ENCODE measurements at places on chromosomes 7 and 10.

DNA sequence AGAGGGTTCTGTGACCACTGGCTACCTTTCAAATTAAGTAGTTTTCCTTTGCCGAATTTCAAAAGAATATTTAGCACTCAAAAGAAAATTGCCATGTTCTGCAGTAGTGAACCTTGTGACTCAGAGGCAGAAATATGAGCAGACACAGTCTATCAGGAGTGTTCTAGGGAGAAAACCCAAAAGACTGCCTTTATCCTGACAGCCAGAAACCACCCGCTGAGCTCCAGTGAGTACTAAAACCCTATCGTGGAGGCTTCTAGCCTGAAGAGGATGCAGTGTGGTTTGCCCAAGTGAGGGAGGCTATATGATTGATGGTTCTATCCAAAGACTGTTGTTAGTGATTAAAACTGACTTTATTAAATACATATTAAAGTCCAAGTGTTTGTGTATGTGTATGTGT, 21.9 kb downstream of the CHRM2 start:
- no peak for DNase-seq

- DNase-seq = no peak
Observed at GRCh38 chr10:74406006-74406405, 255.0 kb downstream of the ADK start.

GRCh38 chr7:143345428-143345900, 17.0 kb downstream of the FAM131B start:
- no peak for DNase-seq

GRCh38 chr7:19009241-19009935, 108.0 kb downstream of the TWIST1 start:
- no peak for DNase-seq

DNA sequence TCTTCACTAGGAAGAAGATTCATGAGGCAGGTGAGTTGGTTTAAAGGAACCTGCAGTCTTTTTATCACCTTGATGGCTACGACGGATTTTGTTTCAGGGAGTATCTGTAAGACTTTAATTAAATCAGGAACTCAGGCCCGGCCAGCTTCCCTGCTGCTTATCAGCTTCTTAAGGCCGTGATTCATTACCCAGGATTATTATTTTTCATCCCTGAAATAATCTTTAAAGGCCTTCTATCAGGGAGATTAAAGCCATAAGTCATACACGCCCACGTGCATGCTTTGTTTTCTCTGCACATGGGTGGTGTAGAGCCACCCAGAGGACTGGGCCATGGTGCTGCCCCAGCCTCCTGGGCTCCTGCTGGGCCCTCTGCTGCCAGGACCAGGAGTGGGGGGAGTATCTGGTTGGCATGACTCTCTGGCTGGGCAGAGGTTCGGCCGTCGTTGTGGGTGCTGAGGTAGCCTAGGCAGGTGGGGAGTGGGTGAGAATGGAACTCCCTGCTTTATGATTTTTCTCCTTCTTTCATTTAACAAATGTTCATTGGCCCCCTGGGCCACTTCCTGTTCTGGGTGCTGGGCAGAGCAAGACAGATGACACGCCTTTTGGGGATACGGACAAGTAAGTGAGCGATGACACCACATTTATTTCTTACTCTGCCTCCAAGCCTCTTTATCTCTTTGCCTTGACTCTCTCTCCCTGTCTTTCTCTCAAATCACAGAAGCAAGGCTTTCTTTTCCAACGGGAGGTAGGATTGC, 39.0 kb upstream of the PCBD1 start:
- no peak for DNase-seq

DNA sequence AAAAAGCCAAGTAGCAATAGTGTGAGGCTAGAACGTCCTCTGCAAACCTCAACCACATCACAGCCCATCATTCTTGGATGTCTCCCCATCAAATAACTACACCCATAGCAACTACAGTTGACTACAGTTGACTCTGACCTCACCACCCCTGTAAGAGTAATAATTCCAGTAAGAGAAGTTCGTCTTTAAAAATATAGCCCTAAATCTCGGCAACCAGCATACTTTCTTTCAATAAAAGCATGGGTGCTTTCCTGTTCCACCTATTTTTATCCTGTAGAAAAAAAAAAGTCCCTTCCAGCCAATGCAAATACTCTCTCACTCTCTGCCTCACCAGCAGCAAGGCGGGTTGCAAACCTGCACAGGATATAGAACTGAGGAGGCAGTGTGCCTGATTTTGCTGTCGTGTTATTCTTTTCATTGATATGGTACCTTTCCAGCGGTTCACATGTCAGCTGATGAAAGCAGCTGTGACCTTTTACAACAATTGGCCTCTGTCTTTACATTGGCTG, 187.5 kb upstream of the NFE2L3 start:
- DNase-seq = no peak

DNA sequence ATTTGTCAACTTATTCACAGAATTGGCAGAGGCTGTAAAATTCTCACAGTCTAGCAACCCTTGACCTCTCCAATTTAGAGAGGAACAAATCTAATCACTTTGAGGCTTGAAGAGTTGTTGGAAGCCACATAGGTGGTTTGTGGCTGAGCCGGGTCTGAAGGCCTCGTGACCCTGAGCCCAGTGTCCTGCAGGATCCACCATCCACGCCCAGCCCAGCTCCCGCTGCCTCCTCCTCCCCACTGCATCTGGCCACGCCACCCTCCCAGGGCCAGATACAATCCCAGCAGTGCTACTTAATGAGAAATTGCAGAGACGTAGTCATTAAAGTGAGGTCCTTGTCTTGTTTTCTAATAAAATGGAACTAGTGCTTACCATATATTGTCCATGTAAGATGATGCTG, 81.4 kb upstream of the SHH start:
- no peak for DNase-seq

DNA sequence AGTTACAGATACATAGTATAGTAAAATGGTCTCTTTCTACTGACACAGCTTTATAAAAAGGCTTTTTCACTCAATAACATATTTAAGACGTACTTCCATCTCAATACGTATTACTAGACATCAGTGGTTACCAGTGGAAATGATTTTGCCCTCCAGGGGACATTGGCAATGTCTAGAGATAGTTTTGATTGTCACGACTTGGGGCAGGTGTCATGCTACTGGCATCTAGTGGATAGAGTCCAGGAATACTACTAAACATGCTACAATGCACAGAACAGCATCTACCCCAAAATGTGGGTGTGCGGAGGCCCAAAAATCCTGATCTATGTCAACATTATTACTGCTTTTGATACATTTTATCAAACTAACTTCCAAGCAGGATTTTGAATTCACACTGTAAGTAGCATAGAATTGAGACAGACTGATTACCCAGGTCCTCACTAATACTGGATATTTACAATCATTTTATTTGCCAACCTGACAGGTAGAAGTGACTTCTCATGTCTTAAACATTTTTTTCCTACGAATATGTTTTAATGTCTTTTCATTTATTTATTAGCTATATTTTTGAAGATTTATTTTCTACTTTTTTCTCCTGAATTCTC, 53.8 kb downstream of the HGF start:
- no peak for DNase-seq

DNA sequence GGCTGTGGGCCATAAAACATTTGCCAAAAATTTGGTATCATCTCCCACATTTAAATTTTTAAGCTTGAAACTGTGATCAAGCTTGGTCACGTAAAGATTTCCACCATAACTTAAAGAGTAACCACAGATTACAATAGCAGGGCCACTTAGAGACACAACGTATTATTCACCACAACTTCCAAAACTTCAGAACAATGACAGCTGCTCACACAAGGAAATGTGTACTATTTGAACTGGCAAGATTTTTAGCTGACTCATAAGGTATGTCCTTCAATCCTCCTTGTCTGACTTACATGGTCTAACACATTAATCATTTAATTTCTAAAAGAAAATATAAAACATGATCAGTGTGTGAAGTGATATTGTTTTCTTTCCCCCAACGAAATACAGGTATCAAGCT, 234.5 kb downstream of the PARD3 start:
- DNase-seq = no peak

GRCh38 chr7:8566016-8566415, 132.6 kb downstream of the NXPH1 start:
- DNase-seq = no peak

- no peak for DNase-seq
Observed at GRCh38 chr7:20482071-20482470, 133.4 kb upstream of the ABCB5 start.

- DNase-seq = no peak
Observed at GRCh38 chr7:41203542-41203941, 499.3 kb downstream of the INHBA start.

DNA sequence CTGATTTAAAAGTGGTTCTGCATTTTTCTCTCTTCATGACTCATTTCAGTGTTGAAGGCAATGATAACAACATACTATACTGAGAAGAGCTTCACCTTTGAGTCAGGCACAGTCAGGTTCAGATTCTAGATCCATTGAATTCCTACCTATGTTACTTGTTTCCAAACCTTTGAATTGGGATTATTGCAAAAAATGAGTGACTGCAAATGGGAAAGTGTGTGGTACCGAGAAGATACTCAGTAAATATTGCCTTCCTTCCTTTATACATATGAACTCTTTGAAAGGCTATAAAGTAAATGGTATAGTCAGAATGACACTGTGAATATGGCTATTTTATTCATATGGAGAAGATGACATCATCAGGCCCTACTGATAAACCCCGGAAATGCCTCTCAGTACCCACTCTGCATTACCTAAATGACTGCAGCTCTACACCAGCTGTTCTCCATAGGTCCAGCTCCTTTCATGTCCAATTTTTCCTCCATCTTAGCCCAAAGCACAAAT, 66.7 kb upstream of the FGL2 start:
- no peak for DNase-seq

- no peak for DNase-seq
Observed at GRCh38 chr10:23157239-23157681, 34.9 kb upstream of the PTF1A start.

DNA sequence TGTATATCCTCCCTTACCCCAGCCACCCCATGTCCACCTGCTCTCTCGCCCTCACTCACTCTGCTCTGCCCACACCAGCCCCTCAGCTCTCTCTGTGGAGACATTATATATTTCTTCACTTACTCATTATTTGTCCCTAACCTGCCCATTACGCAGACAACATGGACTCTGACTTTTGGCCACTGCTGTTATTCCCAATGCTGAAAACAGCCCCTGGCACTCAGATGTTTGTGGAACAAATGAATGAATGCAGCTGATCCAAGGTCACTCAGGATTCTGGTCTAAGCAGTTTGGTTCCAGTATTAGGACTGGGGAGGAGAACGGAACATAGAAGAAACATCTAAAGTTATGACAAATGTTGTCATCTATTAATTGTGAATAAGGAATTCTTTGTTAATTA, 26.7 kb downstream of the GNA12 start:
- DNase-seq = no peak

DNA sequence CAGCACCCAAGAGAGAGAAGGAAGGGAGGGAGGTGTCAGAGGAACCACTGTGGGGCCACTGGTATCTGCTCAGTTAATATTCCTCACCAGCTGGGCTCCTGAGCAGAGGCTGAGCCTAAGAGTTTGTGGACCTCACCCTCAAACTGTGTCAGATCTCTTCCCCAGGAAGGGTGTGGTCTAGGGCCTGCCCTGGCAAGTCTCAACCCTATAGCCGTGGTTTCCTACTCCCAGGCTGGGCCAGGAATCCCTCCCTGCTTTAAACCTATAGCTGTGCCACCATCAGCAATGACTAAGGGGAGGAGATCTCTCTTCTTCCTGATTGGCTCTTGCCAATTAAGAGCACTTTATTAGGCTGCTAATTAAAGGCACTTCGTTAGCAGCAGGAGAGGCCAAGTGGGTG, 29.9 kb downstream of the POLL start:
- DNase-seq = no peak

DNA sequence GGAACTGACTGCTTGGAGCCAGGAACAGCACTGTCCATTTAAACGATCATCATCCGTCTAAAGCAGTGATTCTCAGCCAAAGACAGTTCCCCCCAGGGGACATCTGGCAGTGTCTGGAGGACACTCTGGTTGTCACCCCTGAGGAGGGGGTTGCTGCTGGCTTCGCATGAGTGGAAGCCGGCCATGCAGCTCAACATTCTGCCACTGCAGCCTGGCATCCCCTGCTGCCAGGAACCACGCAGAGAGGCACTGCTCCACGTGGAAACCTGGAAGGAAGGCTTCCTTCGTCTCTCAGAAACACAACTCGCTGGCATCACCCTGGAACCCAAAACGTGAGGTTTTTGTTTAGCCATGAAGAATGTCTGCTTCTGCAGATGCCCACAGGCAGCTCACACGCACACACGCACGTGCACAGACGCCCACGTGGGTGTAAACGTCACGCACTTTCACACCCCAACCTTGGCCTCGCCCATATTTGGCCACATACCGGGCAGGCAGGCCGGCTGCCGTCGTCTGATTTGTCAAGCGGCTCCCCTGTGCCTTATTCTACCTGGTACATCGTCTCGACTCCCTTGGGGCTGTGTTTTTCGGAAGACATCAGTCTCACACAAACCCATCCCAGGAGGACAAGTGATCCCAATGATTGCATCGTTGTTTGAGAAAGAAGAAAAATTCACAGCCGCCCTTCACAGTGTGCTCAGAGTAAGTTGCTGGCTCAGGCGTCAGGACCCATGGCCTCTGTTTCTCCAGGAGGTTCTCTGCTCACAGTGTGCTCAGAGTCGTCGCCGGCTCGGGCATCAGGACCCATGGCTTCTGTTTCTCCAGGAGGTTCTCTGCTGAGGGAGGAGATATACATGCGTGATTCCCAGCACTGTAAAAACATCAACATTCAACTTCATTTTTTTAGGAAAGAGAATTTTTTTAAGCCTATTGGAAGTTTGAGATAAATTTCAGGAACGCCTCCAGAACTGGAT, 127.2 kb upstream of the PPP2R2D start:
- DNase-seq = no peak

DNA sequence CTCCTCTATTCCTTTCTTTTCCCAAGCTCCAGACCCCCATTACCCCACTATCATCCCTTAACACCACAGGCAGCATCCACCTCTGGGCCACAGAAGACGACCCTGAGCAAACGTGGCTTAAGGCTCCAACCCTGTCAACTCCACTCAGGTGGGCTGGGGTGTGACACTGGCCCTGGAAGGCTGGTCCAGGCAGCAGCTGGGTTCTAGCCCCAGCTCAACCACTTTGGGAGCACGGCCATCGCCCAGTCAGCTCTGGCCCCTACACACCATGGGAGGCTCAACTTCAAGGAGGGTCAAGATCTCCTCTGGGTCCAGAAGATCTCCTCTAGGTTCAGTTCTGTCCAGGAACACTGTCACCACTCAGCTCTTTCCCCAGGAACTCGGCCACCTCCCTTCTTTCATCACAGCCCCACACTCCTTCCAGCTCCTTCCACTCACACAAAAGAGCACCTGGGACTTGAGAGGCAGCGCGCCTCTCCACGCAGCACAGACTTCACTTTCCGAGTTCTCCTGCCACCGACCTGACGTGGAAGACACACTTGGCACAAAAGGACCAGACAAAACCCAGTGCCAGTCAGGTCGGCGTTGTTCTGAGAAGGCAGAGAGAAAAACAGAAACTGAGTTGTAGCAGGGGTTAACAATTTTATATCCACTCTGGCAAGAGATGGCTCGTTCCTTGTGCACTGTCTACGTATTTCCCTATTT, 84.1 kb downstream of the CTBP2 start:
- no peak for DNase-seq
